ENCODE measurements at places on chromosomes 5 and 9.

DNA sequence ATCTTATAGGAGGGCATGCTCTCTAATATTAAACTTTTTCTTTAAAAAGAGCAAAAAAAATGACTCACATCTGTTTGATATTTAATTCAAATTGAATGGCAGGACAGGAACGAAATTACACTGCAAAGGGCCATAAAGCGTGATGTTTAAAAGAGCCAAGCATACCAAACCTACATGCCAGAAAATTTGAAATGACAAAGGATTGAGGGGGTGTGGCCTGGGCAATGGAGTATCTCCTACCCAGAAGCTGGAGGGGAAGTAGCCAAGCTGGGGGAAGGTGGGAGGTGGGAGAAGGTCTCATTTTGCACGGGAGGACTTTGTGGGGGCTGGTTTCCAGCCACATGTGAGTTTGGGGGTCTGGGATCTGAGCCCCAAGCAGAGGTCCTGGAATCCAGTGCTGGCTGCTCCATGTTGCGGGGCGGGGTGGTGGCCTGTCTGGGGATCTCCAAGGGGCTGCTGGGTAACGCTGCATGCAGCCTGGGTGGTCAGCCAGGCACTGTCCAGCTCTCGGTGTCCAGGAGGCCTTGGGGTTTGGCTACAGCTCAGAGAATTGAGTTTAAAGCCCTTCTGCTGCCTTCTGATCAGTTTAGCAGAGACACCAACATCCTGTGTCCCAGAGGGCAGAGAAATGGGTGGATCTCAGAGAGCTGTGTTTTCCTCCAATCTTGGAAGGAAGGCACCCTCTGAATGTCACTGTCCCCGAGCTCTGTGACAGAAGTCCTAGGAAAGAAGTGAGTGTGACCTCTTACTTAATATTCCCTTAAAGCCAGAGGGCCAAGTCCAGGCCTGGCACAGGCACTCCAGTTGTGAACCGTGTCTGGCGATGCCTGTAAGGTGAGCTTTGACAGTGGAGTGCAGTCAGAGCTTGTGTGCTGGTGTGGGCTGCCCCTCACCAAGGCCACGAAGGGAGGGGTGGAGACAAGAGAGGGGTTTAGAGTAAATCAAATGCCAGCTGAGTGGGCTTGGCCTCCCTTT is 7.6 kb downstream of the DCANP1 start:
- no peak for DNase-seq

DNA sequence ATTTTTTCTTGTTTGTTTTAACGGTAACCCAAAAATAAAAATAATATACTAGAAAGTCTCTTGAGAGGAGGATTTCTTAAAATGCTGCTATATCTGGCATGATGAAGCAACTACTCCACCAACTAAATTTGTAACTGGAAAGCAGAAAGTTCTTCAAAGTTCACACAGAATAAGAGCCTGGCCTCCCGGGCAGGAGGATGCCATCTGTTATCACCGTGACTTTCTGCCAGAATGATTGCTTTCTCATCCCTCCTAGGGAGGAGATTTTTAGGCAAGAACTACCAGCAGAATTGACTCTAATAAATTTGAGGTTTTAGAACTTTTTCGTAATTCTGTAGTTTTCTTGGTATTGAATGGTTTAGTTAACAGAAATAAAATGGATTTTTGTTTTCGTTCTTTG is 464.6 kb upstream of the ACTBL2 start:
- no peak for DNase-seq

- no peak for DNase-seq
These were observed 20.1 kb downstream of the RCL1 start for GRCh38 chr9:4812858-4813257.

- no peak for DNase-seq
These were observed 110.1 kb upstream of the GRIN3A start for GRCh38 chr9:101848485-101848919.

GRCh38 chr9:9552665-9553064 is 1060.1 kb downstream of the PTPRD start:
- DNase-seq = no peak

Measured in stimulated activated CD4-positive, alpha-beta T cell treated with anti-CD3 and anti-CD28 coated beads, Interleukin-1b, Interleukin-23, amount 100 ng/mL, for 24 hours (primary cell).